ENCODE measurements at places on chromosomes 11 and 22.

- DNase-seq = no peak
Measured at GRCh38 chr11:124625504-124626168, 3.0 kb downstream of the TBRG1 start.

DNA sequence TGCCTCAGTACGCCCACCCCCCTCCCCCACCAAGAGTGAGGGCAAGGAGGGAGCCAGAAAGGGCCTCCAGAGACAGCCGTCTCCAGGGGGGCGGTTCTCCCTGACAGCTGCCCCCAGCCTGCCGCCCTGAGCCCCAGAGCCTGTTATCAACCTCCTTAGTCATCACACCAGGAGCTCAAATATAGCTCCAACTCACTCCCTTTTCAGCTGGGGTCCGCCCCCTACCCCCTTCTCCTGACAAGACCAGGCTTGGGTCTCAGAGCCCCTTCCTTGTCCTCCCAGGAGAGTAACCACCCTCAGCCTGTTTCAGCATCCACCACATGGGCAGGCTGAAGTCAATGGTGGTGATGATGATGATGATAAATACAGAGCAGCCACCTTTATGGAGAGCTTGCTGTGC lies 2.5 kb upstream of the INPP5J start:
- no peak for DNase-seq

DNA sequence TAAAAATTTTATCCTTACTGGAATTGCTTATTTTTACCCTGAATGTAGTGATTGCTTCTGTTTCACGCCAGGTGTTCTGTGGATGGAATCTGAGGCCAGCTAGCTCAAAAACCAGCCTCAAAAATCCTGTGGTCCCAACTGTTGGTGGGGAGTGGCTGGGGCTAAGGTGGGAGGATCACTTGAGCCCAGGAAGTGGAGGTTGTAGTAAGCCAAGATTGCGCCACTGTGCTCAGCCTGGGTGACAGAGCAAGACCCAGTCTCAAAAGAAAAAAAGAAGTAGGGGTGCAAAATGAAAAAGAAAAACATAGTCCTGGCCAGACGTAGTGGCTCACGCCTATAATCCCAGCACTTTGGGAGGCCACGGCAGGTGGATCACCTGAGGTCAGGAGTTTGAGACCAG lies 27.0 kb upstream of the SLC5A1 start:
- no peak for DNase-seq

GRCh38 chr11:35085531-35086165 lies 53.3 kb upstream of the CD44 start:
- no peak for DNase-seq

DNA sequence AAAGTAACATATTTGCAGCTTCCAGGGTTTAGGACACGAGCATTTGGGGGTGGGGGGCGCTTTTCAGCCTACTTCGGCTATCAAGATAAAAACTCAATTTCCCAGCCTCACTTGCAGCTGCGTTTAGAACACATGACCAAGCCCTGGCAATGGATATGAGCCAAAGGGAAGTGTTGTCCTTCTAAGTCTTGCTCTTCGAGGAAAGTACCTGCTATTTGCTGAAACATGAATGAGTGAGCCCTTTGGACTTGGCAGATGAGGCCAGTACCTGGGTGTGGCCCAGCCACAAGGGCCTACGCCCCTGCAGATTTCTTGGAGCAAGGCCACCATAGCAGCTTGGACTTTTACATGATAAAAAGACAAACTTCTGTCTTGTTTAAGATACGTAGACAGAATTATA lies 60.2 kb upstream of the SORL1 start:
- DNase-seq = no peak

GRCh38 chr11:124935548-124936514 lies at the start of gene HEPACAM:
Gene HEPACAM (minus strand): TSS chr11:124936047. CDS start chr11:124936006, 41 bp downstream.
- no peak for DNase-seq

- no peak for DNase-seq
Measured at GRCh38 chr11:69893631-69894030, 74.4 kb upstream of the FGF3 start.

- DNase-seq = no peak
Measured at GRCh38 chr11:125256541-125257189, 92.1 kb downstream of the PKNOX2 start.

- DNase-seq = no peak
Measured at GRCh38 chr11:16815047-16815767, 76.8 kb downstream of the C11orf58 start.

DNA sequence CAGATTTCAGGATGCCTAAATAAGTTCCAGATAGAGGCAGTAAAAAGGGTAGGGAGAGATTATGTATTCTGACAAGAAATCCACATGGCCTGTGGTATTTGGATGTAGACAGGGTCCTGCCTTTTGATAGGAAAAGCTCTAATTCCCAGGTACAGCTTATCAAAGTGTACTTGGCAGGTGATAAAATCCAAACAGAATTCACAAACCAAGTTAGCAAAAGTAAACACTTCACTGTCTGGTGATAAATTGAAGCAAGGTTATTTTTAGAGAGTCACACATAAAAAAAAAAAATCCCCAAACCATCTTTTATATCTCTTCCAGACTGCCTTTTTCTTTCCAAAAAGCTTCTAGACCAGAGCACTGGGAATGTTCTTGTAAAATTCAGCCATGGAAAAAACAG lies 5.7 kb downstream of the CBLIF start:
- DNase-seq = no peak

DNA sequence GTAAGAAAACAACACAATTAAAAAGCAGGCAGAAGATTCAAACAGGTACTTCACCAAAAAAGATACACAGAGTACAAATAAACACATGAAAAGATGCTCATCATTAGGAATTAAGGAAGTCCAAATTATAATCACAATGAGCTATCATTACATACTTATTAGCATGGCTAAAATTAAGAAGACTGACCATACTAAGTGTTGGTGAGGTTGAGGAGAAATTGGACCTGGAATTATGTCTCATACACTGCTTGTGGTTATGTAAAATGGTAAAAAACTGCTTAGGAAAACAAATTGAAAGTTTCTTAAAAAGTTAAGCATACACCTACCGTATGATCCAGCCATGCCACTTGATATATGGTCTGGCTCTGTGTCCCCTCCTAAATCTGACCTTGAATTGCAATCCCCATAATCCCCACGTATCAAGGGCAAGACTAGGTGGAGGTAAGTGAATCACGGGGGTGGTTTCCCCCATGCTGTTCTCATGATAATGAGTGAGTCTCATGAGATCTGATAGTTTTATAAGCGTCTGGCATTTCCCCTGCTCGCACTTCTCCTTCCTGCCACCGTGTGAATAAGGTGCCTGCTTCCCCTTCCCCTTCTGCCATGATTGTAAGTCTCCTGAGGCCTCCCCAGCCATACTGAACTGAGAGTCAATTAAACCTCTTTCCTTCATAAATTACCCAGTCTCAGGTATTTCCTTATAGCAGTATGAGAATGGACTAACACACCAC lies 4.8 kb downstream of the SAAL1 start:
- DNase-seq = no peak

DNA sequence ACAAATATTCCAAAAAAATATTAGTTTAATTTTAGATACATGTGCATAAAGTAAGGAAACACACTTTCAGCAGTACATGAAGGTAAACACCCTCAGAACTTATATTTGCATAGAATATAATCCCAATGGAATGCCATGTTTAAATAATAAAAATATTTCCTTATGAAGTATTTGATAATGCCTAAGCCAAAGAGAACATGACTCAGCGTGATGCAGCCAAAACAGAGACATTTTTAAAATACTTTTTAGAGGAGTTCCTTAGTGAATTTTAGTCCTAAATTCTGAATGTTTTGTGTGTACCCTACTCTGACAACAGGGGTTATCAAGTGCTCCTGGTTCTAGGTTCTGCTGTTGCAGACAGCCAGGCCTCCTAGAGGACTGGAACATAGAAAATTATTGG lies 39.1 kb upstream of the POU2AF2 start:
- DNase-seq = no peak

GRCh38 chr11:128174465-128175291 lies 412.7 kb downstream of the ETS1 start:
- no peak for DNase-seq

DNA sequence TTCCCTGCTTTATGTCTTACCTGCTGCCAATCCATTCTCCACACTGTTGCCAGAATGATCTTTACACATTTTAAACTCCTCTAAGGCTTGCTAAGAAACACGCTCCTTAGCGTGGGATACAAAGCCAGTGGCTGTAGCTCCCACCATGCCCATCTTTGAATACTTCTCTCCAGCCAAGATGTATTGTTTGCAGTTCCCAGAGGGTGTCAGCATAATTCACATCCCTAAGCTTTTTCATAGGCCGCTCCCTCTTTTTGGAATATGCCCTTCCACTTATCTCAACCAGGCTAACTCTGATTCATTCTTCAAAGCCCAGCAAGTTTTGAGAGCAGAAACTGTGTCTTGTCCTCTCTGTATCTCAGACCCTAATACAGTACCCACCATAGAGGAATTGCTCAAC lies 8.1 kb upstream of the UPK2 start:
- DNase-seq = no peak

GRCh38 chr11:58900479-58901420 lies 38.5 kb upstream of the GLYATL1 start:
- DNase-seq = peak; percentile 65

All from NCI-H748 treated with DMSO at 0.1 percent for 48 hours (cell line).